ENCODE measurements at places on chromosomes 1 and 21.

DNA sequence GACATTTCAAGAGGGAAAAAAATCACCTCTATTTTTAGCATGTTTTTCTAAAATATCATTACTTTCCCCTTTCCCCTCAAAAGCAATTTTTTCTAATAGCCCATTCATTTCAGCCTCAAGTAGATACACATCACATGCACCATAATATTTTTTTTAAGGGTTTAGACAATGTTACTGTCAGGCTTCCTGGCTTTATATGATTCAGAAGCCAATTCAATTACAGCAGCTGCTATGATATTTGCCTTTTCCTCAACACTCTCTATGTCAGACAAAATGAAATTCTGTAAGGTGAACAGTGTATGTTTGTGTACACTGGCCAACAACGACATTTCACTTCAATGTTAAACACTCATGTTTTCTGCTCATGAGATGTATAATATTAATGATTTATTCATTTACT lies 46.5 kb downstream of the OMA1 start:
- DNase-seq, result no peak

DNA sequence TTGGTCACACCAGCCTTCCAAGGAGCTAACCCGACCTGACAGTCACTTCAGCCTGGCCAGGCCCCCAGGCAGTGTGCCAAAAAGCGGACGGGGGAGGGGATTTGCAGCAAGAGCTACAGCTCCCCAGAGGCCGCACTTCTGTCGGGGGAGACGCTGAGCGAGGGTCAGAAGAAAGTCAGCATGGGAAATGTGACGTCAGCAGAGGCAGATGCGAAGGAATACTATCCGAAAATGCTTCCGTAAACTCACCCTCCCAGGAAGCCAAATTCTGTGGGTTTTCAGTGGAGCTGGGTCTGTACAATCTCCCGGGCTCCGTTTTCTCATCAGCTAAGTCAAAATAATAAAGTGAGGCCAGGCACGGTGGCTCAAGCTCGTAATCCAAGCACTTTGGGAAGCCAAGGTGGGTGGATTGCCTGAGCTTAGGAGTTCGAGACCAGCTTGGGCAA lies 28.5 kb upstream of the ECE1 start:
- DNase-seq, result peak; percentile 66

DNA sequence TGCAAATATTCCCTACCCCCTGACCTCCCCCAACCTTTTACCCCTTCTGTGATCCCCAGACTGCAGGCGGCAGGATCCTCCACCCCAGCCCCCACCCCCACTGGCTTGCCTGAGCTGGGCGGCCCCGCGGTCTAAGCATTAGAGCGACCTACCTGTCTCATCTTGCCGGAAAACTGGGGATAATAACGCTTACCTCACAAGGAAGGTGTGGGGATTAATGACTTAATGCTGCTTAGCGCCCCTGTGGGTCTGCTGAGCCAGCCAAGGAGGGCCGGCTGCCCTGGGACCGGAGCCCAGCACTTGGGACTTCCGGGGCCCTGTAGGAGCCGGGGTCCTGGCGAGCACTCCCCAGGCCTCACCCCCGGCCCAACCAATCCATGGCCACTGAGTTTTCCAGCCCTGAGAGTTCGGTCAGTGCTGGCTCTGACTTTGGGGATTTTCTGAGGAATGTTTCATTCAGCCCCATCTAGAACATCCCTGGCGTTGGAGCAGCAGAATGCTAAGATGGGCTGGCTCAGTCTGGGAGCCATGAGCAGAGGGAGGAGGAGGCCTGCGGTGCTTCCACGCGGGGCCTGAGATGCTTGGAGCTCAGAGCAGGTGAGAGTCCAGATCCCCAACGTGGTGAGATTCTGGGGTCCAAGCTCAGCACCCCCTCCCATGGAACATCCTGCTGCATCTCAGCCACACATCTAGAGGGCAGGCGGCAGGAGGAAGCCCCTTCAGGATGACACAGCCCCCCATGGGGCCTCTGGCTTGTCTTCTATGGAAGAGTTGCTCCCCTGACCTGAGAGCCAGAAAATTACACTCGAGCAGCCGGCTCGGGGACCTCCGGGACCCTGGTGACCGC lies 97.9 kb downstream of the RIPK4 start:
- DNase-seq, result no peak

GRCh38 chr1:194846488-194846887 lies 1660.1 kb upstream of the B3GALT2 start:
- no peak for DNase-seq

DNA sequence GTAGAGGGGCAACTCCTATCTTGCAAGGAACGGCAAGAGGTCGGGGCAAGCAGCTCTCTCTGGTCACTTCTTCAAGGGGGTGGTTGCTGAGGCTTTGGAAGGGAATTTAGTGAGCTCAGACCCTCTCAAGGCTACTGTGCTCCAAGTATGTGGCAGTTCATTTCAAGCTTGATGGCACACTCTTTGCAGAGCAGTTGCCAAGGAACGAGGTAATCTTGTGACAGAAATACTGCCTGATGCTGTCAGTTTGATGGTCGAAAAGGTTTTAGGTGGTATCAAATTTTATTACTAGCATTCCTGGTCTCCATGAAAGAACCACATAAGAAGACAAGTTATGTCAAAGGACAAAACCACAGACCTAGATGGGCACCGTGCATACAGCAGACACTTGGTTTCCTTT lies 13.1 kb downstream of the CFAP298 start:
- DNase-seq, result no peak

DNA sequence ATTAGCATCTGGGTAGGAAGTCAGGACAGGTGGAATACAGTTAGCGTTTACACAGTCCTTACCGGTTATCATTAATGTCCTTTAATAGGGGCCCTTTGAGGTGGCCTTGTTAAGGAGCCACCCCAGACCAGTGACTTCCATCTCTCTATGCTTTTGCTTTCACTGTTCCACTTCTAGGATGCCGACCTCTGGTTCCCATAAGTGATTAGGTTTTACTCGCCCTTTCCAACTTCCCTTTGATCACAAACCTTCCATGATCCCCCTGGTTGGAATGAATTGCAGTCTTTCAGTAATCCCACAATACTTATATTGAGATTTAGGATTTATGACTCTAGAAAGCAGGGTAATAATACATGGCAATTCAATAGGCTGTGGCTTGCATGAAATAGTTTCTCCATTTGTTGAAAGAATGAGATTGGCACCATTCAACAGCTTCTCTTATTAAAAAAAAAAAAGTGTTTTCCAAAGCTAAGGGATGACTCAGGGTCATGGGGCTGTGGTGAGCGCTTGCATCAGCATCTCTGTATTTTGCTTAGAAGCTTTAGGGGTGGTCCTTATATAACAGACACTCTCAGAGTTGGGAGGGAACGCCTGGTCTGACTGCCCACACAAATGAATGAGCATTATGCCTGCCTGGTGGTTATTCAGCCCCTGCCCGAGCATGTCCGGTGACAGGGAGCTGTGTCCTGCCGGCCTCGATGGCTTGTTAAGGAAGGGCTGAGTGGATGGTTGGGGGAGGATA lies 110.5 kb downstream of the CNIH3 start:
- no peak for DNase-seq
